ENCODE measurements at places on chromosomes 5 and 9. TPM values are rescaled to one million over a fixed set of nuclear protein-coding genes. Genes with fewer than 3 reads are reported as not detected.

- H3K36me3 ChIP-seq, result no peaks in the 10 kb centered on the region
- no peaks in the 10 kb centered on the region for H3K27me3 ChIP-seq
- DNase-seq, result no peak
- H3K27ac ChIP-seq, result no peak overlapping the region
- H3K4me1 ChIP-seq, result peaks cover 9% of the 10 kb centered on the region
Measured at GRCh38 chr9:14242150-14242805, 71.7 kb downstream of the NFIB start.

DNA sequence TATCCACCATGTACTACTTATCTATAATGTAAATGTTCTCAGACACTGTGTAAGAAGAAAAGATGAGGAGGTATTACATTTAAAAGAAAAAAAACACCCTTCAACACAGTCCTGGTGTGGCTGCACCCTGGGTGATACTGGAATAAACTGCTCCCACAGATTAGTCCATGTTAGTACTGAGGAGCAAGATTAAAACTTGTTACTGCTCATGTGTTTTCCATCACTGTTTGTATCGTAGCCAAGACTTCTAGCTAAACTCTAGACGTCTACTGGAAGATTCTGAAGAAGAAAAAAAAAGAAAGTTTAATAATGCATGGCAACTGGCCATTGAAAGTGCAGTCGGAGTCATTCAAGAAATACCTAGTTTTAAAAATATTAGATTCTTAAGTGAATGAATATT, at the start of gene ASPN:
TSS of gene ASPN (minus strand) at position 178 of the 400 bp plus-strand sequence.
- H3K4me3 ChIP-seq, result peak within 1 kb of the TSS; percentile 18
- peak within 1 kb of the TSS; percentile 79 for H3K27ac ChIP-seq
- H3K4me1 ChIP-seq, result peaks cover 3% of the 10 kb centered on the region
- no peaks in the 10 kb centered on the region for H3K36me3 ChIP-seq
- no peak for DNase-seq
- H3K27me3 ChIP-seq, result no peaks in the 10 kb centered on the region

Gene IZUMO3
- not detected for total RNA-seq

GRCh38 chr5:112514111-112514510, 95.0 kb upstream of the EPB41L4A start:
- H3K36me3 ChIP-seq, result no peaks in the 10 kb centered on the region
- no peak overlapping the region for H3K27ac ChIP-seq
- no peaks in the 10 kb centered on the region for H3K27me3 ChIP-seq
- DNase-seq, result no peak

Gene RANBP3L
- 7.1 TPM for total RNA-seq
